ENCODE measurements at places on chromosomes 13 and 19.
A peak's percentile ranks its signal among the peaks of the same experiment; 100 is the strongest.

DNA sequence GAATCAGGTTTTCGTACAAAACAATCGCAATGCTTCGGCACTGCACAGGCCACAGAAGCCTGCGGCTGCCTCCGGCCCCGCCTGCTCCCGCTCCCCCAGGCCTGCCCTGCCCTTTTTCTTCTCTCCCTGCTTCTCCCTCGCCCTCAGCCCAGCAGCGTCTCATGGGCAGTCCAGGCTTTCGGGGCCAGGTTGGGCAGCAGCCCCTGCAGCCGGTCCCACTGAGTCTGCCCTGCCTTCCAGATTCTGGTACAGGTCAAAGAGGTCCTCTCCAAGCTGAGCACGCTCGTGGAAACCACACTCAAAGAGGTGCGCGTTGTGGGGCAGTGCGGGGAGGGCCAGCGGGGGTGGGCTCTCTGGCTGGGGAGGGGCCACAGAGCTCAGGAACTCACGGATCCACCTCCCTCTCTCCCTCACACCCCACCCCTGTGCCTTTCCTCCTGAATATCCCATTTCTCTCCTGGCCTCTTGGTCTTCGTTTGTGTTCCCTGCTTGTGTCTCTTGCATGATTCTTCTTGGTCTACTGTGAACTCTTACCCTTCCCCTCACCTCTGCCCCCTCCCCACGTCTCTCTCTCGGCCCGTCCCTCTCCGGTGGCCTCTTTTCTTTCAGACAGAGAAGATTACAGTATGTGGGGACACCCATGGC, 30.1 kb downstream of the CCDC8 start:
- no peak for DNase-seq

DNA sequence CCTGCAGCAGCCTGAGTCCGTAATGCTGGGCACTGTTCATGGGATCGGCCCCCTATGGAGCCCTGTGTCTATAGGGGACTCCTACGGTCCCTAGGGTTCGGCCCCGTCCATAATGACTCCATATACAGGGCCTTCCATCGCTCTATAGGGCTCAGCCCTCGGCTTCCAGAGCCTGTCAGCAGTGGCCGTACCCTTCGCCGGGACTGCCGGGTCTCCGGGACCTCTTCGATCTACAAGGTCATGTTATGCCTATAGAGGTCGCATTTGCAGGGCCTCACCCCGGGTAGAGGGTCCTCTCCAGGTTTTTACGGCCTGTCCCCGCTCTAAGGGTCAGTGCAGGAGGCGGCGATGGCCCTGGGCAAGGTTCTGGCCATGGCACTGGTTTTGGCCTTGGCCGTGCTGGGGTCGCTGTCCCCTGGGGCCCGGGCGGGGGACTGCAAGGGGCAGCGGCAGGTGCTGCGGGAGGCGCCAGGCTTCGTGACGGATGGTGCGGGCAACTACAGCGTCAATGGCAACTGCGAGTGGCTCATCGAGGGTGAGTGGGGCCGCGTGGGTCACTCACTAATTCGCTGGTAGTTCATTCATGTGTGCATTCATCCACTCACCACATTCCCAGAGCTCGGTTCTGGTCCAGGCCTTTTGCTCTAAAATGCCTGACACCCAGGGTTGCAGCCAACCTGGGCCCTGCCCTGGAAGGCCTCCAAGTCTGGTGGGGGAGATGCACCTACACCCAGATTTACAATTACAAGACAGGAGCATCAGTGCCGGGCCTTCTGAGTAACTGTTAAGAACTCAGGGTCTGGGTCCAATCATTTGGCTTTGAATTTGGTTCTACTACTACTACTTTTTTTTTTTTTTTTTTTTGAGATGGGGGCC, 699 bp downstream of the MEGF8 start:
- DNase-seq = no peak

- no peak for DNase-seq
These were observed 23.8 kb upstream of the KLF12 start for GRCh38 chr13:74158028-74158427.

GRCh38 chr19:30171138-30171635, 201.0 kb upstream of the ZNF536 start:
- no peak for DNase-seq

- no peak for DNase-seq
These were observed 7.1 kb upstream of the WDR18 start for GRCh38 chr19:977058-977464.

DNA sequence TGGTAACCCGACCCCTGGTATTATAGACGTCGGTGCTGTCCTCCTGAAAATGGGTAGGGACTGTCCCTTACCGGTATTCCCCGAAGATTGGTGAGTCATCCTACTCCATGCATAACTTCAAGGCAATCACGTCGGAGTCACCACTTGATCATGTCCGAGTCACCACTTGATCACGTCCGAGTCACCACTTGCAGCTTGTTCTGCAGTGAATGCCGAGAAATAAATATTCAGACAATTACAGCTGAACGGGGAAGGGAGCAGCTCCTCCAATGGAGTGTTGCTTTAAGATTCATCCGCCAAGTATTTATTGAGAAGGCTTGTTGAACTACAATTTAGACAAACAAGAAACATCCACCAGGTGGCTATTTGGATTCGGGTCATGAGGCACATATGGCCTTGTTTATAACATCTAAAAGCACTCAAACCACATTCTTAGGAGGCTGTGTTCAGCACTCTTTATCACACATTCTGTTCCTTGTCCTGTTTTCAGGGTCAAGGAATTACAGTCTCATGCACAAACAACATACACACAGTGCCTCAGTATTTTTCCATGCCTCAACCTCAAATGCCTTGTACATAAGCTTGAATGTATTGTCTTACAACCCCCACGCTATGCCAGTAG, 43.1 kb downstream of the ZNF726 start:
- no peak for DNase-seq

DNA sequence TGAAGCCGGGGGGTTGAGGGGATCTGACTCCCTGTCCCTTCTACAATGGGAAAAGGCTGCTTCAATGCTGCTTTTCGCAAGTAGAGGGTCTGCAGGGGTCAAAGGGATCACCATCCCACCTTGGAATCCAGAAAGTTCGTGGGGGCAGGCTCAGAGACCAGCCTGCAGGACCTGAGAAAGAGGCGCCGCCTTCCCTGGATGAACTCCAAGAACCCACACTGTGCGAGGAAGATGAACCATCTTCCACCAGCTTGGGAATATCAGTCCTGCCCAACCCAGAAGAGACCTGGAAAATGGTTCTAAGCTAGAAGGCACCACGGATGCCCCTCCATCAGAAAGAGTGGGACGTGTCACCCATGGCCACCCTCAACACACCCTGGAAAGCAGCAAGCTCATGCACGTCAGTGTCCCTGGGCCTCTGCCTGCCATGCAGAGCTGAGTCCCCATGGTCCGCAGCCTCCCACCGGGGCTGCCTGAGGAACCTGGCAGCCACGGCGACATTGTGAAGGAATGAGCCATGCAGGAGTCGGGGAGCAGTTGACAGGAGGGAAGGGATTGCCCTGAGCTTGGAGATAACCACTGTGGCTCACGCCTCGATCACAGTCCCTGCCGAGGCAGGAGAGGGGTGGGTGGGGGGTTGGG, 14.6 kb downstream of the RAB3D start:
- DNase-seq = no peak

DNA sequence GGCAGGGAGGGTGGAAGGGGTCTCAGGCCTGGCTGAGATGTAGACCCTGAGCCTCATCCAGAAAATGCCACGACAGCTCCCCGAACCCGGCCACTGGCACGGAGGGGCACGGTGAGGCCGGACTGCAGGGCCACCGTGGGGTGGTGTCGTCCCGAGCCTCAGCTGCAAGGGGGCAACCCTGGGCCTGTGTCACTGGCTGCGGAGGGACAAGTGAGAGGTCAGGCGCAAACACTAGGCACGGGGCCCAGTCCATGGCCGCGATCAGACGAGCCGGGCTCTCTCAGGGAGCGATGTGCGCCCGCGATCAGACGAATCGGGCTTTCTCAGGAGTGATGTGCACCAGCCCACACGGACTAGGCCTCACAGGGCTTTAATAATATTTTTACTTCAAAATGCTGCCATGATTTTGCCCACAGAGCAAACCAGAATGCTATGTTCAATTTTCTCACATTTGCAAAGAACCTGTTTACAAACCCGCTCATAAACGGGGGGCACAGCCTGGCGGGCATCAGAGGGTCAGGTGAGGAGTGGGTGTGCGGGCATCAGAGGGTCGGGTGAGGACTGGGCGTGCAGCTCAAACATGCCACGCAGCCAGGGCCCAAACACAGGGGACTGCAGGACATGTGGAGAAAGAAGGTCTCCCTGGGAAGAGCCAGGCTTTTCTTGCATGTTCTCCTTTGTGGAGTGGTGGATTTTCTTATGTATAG, 42.6 kb upstream of the C13orf46 start:
- DNase-seq = no peak

GRCh38 chr13:40494513-40494912, 171.9 kb downstream of the FOXO1 start:
- no peak for DNase-seq

DNA sequence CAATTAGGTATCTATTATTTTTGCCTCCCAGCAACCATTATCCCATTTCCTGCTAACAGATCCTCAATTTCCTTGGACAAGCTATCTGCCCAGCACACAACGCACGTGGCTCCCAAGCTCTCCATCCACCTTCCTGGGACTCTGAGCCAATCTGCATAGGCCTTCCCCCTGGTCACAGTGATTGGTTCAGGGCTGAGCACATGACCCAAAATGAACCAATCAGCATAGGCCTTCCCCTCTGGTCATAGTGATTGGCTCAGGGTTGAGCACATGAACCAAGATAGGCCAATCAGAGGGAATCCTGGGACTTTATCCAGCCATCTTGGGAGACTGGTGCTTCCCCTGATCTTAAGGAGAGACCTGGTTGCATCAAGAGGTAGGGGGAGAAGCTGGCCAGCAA, 5.8 kb downstream of the CPAMD8 start:
- no peak for DNase-seq

DNA sequence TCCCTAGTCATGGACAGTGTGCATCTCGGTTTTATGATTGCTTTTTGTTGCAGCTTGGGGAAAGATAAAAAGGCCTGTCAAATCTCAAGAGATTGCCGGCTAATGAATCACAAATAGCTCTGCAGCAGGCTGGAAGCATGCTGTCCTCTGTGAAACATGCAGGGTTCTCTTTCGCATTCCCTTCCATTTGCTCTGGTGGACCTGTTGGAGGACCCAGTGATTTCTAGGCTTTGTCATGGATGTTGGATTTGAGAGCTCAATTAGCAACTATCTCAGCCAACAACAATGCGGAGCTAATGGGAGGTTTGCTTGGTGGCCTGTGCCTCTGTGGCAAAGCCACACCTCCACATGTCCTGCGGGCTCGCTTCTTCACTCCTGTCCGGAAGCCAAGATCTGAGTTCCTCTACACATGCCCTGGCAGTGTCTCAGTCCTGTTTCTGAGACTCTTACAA, 418.1 kb upstream of the ARGLU1 start:
- DNase-seq = no peak

GRCh38 chr19:50449236-50449899, 16.7 kb downstream of the MYBPC2 start:
- DNase-seq = no peak

DNA sequence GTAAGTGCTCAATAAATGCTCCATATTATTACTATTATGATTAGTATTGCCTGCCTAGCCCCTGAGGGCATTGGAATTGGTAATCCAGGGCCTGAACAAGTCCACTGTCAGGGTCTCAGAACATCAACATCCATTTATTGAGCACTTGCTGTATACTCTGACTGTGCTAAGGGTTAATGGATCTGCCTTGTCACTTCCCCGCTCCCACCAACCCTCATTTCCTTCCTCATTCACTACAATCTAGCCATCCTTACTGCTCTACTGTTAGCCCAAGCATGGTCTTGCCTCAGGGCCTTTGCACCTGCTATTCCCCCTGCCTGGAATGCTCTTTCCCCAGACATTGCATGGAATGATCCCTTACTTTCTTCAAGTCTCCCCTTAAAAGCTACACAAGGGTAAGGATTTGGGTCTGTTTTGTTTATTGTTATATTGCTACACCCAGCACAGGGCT, 12.7 kb upstream of the ANGPTL8 start:
- no peak for DNase-seq

- peak; percentile 6 for DNase-seq
These were observed 49.1 kb downstream of the LMO7 start for GRCh38 chr13:75685239-75685697.

GRCh38 chr13:30313311-30313710, 6.0 kb upstream of the KATNAL1 start:
- no peak for DNase-seq

DNA sequence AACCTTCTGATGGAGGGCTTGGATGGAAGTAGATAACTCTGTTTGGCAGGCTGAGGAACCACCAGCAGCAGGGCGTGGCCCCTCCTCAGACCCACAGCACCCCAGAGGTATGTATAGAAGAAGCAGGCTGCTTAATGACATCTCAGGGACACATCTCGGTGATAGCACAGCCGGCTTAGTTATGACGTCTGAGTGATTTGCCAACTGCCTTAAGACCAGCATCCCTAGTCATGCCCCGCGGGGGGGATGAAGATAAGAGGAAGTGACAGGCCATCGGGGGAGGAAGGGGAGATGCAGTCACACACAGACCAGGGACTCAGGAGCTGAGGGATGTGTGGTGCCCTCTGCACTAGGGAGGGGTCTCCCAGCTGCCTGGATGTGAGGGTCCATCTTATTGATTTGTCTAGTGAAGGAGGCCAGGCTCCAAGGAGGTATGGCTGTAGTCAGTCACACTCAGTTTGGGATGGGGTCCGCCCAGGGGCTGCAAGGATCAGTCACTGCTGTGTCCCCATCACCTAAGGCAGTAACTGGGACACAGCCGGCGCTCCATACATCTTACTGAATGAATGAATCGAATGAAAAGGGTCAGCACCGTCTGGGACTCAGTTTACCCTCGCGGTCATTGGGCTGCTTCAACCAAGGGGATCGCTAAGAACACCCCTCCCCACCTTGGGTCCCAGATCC, 19.2 kb upstream of the ERCC1 start:
- no peak for DNase-seq

DNA sequence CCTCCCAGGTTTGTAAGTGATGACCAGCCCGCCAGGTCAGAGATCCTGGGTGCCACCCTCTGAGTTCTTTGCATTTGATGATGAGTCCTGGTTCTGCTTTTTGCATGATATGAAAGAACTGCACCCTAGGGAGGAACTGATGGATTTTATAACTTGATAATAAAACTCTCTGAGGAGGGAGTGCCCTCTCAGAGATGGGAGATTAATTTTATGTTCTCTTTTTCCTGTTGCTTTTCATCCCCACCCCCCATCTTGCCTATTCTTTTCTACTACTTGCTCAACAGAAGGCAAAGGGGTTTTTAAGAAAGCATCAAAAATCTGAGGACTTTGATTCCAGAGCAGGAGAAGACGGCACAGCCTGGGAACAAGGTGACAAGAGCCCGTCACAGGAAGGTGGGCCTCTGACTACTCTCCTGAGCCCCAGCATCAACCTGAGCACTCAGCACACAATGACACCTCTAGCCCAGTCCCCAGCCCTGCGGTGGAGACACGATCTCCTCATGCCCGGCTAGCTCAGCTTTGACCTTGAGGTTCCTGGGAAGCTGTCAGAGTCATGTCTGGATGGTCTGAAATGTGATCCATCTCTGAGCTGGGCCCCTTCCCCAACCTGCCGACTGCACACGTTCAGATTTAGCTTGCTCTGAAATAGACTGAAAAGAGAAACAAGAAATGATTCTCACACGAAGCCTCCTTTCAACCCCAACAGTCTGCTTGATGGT, 69.1 kb downstream of the SIAH3 start:
- DNase-seq = no peak

Measured in neuronal stem cell (in vitro differentiated cells).